ENCODE measurements at places on chromosomes 1 and 21.

GRCh38 chr1:175804561-175804960, 61.2 kb upstream of the TNR start:
- no peak for DNase-seq

- DNase-seq: no peak
Observed at GRCh38 chr1:164613176-164613575, 54.2 kb downstream of the PBX1 start.

- peak; percentile 49 for DNase-seq
Observed at GRCh38 chr1:226990133-226990716, 50.1 kb downstream of the COQ8A start.

DNA sequence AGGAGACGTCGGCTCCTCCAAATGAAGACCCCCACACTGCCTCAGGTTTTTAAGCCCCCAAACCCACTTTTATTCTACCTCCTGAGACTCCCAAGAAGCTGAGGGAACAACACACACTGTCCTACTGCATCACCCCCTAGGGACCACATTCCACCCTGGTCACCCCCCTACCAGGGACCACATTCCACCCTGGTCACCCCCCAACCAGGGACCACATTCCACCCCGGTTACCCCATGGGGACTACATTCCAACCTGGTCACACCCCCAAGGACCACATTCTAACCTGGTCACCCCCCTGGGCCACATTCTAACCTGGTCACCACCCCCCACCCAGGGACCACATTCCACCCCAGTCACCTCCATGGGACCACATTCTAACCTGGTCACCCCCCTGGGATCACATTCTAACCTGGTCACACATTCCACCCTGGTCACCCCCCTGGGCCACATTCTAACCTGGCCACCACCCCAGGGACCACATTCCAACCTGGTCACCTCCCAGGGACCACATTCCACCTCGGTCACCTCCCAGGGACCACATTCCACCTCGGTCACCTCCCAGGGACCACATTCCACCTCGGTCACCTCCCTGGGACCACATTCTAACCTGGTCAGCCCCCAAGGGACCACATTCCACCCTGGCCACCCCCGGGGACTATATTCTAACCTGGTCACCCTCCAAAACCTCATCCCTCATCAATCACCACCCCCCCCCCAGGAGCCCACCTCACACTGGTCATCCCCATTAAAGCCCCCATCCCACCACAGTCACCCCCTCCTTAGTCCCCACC, 587.6 kb downstream of the NPHP4 start:
- no peak for DNase-seq

GRCh38 chr1:240247899-240248298, 156.2 kb downstream of the FMN2 start:
- no peak for DNase-seq

- DNase-seq: no peak
Observed at GRCh38 chr21:16676391-16676790, 836.5 kb upstream of the CXADR start.

DNA sequence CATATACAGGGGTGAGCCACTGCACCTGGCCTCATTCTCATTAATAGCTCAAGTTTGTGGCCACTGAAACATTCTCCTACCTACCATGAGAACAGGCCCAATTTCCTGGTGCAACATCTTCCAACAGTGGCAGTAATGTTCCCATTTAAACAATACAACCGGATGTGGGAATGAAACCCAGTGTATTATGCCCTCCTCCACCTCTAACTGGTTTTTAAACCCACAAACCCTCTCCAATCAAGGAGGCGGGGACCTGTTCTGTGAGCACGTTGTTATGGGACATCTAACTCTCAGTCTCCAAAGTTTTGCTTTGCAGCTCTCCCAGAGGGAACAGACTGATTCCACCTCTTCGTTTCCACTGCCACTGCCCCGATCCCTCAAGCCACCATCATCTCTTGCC, 2.6 kb downstream of the CTNNBIP1 start:
- DNase-seq: no peak

DNA sequence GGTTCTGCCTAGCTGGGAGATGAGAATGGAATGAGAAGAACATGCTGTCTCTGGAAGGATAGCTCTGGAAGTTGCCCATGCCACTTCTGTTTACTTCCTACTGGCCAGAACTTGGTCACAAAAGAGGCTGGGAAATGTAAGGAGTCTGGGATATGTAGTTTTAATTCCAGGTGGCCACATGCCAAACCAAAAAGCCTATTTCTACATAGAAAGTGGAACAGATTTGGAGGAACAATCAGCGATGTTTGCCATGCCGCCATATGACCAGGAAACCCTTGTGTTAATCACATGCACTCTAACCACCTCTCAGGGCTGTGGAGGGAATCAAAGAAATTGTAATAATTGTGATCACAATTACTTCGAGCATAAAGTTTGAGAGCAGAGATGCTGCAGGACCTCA, 10.0 kb upstream of the OLIG2 start:
- no peak for DNase-seq

DNA sequence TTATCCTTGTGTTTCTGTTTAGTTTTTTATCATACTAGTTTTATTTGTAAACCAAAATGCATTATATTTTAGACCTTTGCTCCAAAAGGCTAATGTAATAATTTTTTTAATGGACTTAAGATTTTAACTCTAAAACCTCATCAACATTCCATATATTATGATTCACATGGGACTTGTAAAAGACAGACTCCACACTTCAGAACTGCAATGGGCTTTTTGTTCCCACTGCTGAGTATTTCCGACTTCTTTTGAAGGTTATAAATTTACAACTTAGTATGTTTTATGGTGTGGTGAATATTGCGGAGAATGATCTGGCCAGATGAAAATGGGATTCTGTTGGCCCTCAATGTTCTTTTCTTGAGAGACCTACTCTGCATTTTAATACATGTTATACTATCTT, 678.5 kb downstream of the USP25 start:
- DNase-seq: no peak

DNA sequence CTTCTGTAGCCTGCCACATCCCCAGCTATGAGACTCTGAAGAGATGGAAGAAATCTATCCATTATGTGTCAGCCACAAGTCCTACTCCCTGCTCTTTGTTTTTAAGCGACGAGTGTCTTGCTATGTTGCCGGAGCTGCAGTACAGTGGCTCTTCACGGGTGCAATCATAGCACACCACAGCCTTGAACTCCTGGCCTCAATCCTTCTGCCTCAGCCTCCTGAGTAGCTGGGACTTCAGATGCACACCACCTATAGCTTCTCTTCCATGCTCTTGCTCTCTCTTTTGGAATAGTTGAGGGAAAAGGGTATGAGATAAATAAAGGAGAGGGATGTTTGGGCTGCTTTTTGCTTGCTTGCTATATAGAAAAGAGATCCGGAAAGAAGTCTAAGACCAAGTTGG, 1.6 kb downstream of the TUFT1 start:
- DNase-seq: no peak

DNA sequence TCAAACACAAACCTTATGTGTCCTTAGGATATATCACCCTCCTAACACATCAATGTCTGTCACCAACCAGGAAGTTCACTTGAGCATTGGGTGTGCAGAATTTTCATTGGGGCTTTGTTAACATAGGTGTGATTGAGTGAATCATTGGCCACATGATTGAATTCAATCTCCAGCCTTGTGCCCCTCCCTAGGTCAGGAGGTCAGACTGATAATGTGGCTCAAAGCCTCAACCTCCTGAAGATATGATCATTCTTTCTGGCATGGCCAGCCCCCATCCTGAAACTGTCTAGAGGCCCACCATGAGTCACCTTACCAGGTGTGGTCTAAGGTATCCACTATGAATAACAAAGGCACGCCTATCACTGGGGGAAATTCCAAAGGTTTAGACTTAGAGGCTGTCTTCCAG, 90.1 kb downstream of the PKN2 start:
- DNase-seq: no peak

- no peak for DNase-seq
Observed at GRCh38 chr1:201095581-201095980, 16.6 kb downstream of the CACNA1S start.

- no peak for DNase-seq
Observed at GRCh38 chr1:16442941-16443340, 2.4 kb downstream of the NECAP2 start.

- peak; percentile 15 for DNase-seq
Observed at GRCh38 chr1:207959141-207959825, 48.4 kb upstream of the CD34 start.

GRCh38 chr1:53343831-53344668, 16.2 kb upstream of the LRP8 start:
- peak; percentile 7 for DNase-seq

DNA sequence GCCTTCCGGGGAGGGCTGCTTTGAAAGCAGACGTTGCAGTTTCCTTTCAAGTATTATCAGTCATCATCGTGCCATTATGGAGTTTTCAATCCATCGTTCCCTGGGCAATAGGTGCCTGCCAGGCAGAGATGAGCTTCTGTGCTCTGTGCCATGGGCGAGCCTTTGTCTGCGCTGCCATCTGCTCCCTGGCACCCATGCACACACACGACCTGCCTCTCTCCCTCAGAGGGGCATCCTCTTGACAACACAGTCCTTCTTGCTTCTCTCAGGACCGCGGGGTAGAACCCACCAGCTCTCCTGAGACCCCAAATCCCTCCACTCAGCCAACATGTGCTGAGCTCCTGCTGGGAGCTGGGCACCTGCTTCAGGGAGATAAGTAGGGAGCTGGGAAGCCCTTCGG, 149.3 kb downstream of the HMGB4 start:
- no peak for DNase-seq
